ENCODE measurements at places on chromosomes 7 and 10.

DNA sequence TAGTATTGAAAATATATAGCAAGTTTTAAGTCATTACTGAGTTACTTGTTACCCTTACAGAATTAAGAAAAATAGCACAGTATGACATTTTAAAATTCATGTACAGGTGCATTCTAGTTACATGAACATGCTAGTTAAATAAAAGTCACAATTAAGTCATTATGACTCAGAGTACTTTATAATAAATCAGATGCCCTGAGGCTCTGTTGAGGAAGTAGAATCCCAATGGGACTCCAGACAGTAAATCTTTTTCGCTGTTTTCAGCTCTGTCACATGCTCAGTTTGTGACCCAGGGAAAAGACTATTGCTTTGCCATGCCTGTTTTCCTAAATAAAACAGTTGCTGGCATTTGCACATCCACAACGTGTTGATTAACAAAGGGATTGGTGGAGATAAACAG, 21.0 kb downstream of the NUDT13 start:
- DNase-seq, result no peak

DNA sequence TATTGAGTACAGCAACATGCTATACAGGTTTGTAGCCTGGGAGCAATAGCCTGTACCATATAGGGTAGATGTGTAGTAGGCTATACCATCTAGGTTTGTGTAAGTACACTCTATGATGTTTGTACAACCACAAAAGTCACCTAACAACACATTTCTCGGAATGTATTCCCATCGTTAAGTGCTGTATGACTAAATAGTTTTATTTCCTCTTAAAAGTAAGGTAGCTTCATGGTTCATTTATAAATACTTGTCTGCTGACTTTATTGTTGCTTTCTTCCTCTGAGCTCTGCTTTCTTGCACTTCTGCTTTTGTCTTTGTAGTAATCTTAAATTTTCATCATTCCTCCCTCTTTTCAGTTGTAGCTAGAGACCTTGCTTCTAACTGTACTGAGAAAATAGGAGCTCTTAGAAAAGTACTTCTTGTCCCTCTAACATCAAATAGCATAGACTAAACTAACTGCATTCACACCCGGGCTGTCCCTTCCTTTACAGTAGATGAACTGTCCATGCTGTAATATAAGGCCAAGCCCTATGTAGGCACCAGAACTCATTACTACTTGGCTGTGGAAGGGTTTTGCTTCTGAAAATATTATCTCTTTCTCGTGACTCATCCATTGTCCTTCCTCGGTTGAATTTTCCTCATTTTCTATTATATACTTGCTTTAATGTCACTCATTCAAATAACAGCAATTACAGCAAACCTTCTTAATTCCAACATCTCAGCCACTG, 55.4 kb upstream of the FAM3C start:
- DNase-seq, result no peak

- DNase-seq, result no peak
These were observed 68.9 kb upstream of the HDAC9 start for GRCh38 chr7:18426564-18427226.

DNA sequence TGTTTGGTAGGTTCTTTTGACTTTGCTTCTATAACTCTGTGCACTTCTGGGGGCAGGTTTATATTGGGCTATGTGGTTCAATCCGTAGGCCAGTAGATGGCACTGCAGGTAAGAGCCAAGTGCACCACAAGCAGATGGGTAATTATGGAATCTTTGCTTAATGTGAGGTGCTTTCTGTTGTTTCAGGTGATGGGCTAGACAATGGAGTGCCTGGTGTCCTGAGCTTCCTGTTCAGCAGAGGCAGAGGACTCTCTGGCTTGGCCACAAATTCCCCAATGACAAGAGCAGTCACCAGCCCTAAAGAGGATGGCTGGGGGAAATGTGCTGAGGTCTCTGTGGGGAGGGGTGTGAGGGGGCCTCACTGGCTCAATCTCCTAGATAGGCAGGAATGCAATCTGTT, 455.0 kb downstream of the CCSER2 start:
- DNase-seq, result peak; percentile 51

GRCh38 chr10:28977518-28977917, 300.2 kb downstream of the BAMBI start:
- DNase-seq, result no peak

- no peak for DNase-seq
These were observed 255.2 kb upstream of the KLF14 start for GRCh38 chr7:130989101-130989795.
